ENCODE measurements at places on chromosomes 11 and 22.
A peak's percentile ranks its signal among the peaks of the same experiment; 100 is the strongest.

DNA sequence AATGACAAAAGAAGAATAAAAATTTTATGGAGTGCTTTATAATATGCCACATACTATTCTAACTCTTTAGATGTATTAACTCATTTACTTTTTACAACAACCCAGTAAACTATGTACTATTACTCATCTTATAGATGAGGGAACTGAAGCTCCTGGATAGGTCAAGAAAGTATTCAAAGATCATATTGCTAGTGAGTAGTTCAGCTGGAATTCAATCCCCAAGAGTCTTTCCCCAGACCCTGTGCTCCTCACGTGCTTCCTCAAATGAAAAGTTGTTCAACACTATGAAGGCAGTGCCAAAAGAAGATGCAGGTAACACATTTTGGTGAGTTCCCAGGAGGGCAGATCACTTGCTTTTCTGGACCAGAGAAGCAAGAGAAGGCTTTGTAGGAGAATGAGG is 46.8 kb downstream of the BTG4 start:
- DNase-seq, result no peak

GRCh38 chr22:49672014-49672516 is 155.6 kb downstream of the BRD1 start:
- DNase-seq, result no peak

GRCh38 chr11:35980686-35981390 is 37.0 kb downstream of the LDLRAD3 start:
- no peak for DNase-seq

- peak; percentile 86 for DNase-seq
Measured at GRCh38 chr11:34546511-34547209, 33.1 kb upstream of the ELF5 start.

DNA sequence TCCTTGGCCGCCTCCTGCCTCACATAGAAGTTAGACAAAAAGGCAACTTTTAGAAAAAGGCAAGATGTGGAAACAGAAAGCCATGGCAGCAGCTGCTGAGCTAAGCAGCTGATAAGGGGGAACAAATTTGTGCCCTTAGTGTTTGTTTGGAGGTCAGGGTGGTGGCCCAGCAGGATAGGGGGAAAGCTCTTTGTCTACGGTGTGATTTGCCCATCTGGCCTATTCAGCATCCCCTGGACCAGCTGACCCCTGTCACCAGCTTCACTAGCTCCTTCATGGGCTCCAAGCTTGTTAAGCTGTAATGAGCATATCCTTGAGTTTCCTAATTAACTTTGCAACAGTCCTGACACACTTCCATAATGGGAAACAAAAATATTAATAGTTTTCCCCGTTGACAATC is 5.9 kb upstream of the ME3 start:
- DNase-seq, result no peak

Data from Ammon's horn (tissue), 1 donor.